ENCODE measurements at places on chromosomes 1 and 21. TPM values are rescaled to one million over a fixed set of nuclear protein-coding genes. Genes with fewer than 3 reads are reported as not detected.

- H3K36me3 ChIP-seq = no peaks in the 10 kb centered on the region
- H3K4me3 ChIP-seq = no peak overlapping the region
- H3K4me1 ChIP-seq = no peaks in the 10 kb centered on the region
- no peak for DNase-seq
- no peak overlapping the region for H3K27ac ChIP-seq
Observed at GRCh38 chr1:11704691-11705475, 13.4 kb downstream of the DRAXIN start.

Gene EFNA1
- total RNA-seq = 31.3 TPM

- no peak overlapping the region for H3K27ac ChIP-seq
- H3K4me3 ChIP-seq = no peak overlapping the region
- H3K4me1 ChIP-seq = no peaks in the 10 kb centered on the region
Observed at GRCh38 chr1:97071173-97071572, 349.6 kb downstream of the PTBP2 start.

DNA sequence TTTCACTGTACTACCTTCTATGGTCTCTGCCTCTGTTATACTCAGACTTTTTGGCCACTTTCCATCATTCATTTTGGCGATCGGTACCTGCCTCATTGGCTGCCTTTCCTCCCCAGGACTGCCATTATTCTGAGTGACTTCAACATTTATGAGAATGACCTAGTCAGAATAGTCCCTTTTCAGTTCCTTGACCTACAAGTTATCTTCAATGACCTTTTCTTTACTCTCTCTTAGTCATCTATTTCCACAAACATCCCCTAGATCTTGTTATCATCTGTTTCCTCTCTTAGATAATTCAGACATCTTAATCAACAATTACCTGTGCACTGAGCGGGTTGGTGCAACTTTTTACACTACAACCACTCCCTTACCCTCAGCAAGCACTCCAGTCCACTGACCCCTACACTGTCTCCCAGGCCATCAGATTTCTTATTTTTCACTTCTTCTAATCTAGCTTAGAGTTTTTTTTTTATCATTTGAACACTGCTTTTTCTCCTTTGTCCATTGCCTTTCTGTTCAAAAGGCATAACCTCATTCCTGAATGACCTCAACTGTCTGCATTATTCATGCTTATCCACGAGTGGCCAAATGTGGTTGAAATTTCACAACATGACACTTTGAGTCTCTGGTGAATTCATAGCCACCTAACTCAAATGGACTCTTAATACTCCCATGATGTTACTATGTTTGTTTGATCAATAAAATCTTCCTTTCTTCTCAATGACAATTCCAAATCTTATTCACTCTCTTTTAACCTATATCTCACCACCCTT lies 112.7 kb downstream of the HMCN1 start:
- no peaks in the 10 kb centered on the region for H3K36me3 ChIP-seq

GRCh38 chr1:15687446-15687845 lies 3.3 kb downstream of the PLEKHM2 start:
- H3K4me1 ChIP-seq = peaks cover 41% of the 10 kb centered on the region
- H3K27me3 ChIP-seq = no peaks in the 10 kb centered on the region
- peaks cover 5% of the 10 kb centered on the region for H3K36me3 ChIP-seq
- no peak overlapping the region for H3K27ac ChIP-seq
- no peak for DNase-seq
- H3K4me3 ChIP-seq = no peak overlapping the region

Gene DIO1
- not detected for total RNA-seq

- no peak overlapping the region for H3K4me3 ChIP-seq
- no peak overlapping the region for H3K27ac ChIP-seq
- DNase-seq = peak; percentile 77
- no peaks in the 10 kb centered on the region for H3K27me3 ChIP-seq
Observed at GRCh38 chr21:45998276-45998701, 16.7 kb downstream of the COL6A1 start.

Gene FMO1
- total RNA-seq = 2.7 TPM

Gene TTLL7
- total RNA-seq = 8.6 TPM

GRCh38 chr1:18319099-18319498 lies 161.6 kb upstream of the KLHDC7A start:
- DNase-seq = no peak
- no peaks in the 10 kb centered on the region for H3K27me3 ChIP-seq
- H3K27ac ChIP-seq = no peak overlapping the region

DNA sequence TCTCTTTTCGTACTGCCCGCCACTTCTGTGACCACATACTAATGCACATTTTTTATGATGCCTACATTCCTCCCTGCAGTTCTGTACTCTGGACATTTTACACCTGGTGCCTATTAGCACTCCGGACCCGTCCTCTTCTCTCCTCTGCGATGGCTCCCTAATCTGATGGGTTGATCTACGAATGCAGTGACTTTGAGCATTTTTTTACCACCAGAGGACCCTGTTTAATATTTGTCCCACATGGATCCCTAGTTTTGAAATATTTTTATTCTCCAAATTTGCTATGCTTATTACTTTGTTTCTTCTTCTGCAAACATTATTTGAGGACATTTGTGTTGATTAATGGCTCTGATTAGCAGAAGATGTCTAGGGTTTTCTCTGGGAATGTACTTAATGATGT lies 5.2 kb downstream of the PPFIA4 start:
- peaks cover 2% of the 10 kb centered on the region for H3K4me1 ChIP-seq
- no peak overlapping the region for H3K4me3 ChIP-seq
- DNase-seq = no peak
- H3K36me3 ChIP-seq = no peaks in the 10 kb centered on the region

- no peaks in the 10 kb centered on the region for H3K4me1 ChIP-seq
- no peaks in the 10 kb centered on the region for H3K27me3 ChIP-seq
- H3K4me3 ChIP-seq = no peak overlapping the region
- H3K36me3 ChIP-seq = no peaks in the 10 kb centered on the region
- DNase-seq = no peak
- no peak overlapping the region for H3K27ac ChIP-seq
Observed at GRCh38 chr1:152917794-152918193, 9.4 kb downstream of the IVL start.

Gene TNFSF18
- not detected for total RNA-seq

DNA sequence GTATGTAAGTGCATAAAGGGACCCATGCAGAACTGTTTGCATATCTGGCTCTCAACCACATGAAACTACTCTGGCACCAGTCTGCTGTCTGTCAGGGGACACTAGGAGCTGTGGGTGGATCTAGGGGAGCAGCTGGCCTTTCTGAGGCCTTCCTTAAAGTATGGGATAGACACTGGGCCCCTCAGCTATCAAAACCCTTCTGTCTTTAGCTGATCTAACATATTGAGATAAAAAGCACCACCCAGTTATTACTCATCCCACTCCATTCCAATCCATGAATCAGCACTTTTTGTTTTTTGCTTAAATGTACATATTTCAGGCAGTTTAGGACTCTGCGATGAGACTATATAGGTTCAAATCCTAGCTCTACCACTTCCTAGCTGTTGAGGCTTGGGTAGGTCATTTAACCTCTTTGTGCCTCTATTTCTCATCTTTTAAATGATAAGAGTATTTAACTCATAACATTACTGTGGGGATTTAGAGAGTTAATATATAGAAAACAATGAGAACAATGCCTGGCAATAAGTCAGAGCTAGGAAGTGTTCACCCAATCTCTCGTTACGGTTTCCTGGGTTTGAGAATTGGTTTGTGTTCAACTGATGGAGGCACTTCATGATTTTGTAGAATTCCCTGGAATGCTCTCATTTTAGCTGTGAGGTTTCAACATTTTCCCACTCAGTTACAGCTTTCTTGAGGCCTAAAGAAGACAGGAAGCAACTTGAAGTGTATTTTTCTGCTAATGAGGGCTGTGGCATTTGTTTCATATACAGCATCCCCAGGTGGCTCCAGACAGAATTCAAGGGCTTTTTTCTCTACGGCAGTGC lies 68.9 kb downstream of the LRIG2 start:
- DNase-seq = no peak
- peaks cover 17% of the 10 kb centered on the region for H3K4me1 ChIP-seq
- no peaks in the 10 kb centered on the region for H3K36me3 ChIP-seq
- H3K27ac ChIP-seq = no peak overlapping the region
- no peak overlapping the region for H3K4me3 ChIP-seq

DNA sequence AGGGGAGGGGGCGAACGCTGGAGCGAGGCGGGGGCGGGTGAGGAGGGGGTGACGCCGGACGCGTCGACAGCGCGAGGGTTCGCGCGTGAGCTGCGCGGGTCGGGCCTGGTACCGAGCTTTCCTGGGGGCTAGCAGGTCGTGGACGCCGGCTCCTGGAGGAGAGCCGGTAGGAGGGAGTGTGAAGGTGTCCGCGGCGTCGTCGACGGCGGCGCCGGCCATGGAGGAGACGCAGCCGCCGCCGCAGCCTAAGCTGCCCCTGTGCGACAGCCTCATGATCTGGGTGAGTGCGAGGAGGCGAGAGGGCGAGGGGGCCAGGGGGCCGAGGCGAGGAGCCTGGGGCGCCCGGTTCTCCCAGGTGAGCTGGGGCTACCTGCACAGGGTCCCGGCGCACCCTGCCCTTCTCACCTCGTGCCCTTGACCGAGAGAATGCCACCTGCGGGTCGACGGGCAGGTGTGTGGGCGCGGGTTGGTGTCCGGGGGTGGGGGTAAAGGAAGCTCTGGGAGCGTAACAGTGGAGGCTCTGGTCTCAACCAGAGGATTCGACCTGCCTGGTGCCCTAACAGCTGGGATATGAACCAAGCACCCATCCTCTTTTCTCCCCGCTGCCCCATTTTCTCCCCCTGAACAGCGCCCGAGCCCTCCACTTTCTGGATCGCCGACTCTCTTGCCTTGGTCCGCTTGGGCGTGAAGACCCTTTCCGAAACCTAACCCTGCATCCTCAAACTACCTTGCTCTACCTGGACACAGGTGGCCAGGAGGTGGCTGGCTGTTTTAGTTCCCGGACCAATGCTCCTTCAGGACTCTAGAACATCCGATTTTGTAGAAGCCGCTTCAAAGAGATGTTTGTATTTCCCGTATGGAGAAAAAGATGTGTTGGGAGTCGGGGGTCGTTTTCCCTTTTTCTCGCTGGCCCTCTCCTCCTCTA lies at the start of gene HOOK1:
HOOK1 (plus strand) TSS at position 49 of the 925 bp plus-strand sequence; CDS start at position 218, 169 bp downstream.
- H3K27ac ChIP-seq = no peak within 1 kb of the TSS
- no peak for DNase-seq
- H3K36me3 ChIP-seq = no peaks in the 10 kb centered on the region
- H3K27me3 ChIP-seq = peaks cover 44% of the 10 kb centered on the region
- H3K4me3 ChIP-seq = peak within 1 kb of the TSS; percentile 62

GRCh38 chr1:36570478-36571060 lies 87.9 kb upstream of the CSF3R start:
- DNase-seq = no peak
- H3K27ac ChIP-seq = no peak overlapping the region
- no peaks in the 10 kb centered on the region for H3K36me3 ChIP-seq

Gene GSTM5
- total RNA-seq = not detected

DNA sequence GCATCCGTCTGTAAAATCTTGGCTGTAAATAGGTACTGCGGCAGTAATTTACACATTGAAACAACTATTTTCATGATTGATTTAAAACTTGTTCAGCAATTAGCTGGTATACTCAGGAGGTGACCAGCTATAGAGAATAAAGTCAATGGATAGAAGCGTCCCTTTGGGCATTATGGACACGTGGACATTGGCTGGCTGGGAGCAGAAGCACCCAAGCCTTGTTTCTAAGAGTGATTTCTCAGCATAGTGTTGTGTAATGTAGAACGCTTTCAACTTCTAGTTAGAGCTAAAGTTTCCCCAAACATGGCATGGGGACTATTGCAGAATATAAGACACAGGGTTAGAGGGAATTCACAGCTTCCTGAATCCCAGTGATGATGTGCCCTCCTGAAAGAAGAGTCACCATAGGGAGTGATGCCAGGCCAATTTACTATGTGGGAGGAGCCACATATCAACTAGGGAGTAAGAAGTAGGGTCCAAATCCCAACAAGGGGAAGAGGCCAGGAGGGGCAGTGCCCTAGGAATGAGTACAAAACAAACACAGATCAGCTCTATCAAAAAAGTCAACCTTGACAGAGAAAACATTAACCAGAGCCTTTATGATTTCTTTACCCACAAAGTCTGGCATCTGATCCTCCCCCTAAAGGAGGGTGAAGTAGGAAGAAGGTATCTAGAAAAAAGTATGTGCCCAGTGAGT lies 92.7 kb downstream of the SUSD4 start:
- no peaks in the 10 kb centered on the region for H3K4me1 ChIP-seq
- DNase-seq = no peak
- H3K27ac ChIP-seq = no peak overlapping the region
- peaks cover 2% of the 10 kb centered on the region for H3K27me3 ChIP-seq
- H3K4me3 ChIP-seq = no peak overlapping the region

- no peak overlapping the region for H3K27ac ChIP-seq
- no peak for DNase-seq
- peaks cover 13% of the 10 kb centered on the region for H3K4me1 ChIP-seq
- no peak overlapping the region for H3K4me3 ChIP-seq
- H3K27me3 ChIP-seq = no peaks in the 10 kb centered on the region
Observed at GRCh38 chr1:41874151-41874719, 44.5 kb downstream of the HIVEP3 start.

All from osteocyte (in vitro differentiated cells).